Renal pelvis (tissue), 12 donors: ENCODE measurements at places on chromosomes 6 and 20. TPM values are rescaled to one million over a fixed set of nuclear protein-coding genes. Genes with fewer than 3 reads are reported as not detected.

The HLA-DRA gene
- polyA plus RNA-seq: 58.4 TPM

GRCh38 chr6:166586424-166587156 is at the start of gene RAMACL:
Gene RAMACL (minus strand): TSS chr6:166586678. CDS start chr6:166586477, 201 bp downstream.
- DNase-seq: no peak

- peak; percentile 52 for DNase-seq
These were observed 30.8 kb upstream of the FKBP1A start for GRCh38 chr20:1423625-1424106.

The HLA-DPB1 gene
- polyA plus RNA-seq: 19.9 TPM
